ENCODE measurements at places on chromosomes 3 and 15. TPM values are rescaled to one million over a fixed set of nuclear protein-coding genes. Genes with fewer than 3 reads are reported as not detected.

The C3orf49 gene
- polyA plus RNA-seq = not detected

The GALNT15 gene
- 7.9 TPM for polyA plus RNA-seq

The RBP2 gene
- polyA plus RNA-seq = 0.43 TPM

The DZIP1L gene
- 3.9 TPM for polyA plus RNA-seq

The SLC7A14 gene
- not detected for polyA plus RNA-seq

The CHRM5 gene
- not detected for polyA plus RNA-seq

The CDC25A gene
- polyA plus RNA-seq = 1.8 TPM

The ZBTB11 gene
- polyA plus RNA-seq = 5.0 TPM

The UNC13C gene
- polyA plus RNA-seq = under 0.01 TPM

The PRICKLE2 gene
- polyA plus RNA-seq = 1.3 TPM

The LRTM1 gene
- not detected for polyA plus RNA-seq

The CLRN1 gene
- not detected for polyA plus RNA-seq

The SLC6A1 gene
- polyA plus RNA-seq = 12.7 TPM

The MAGEL2 gene
- polyA plus RNA-seq = 0.01 TPM

The ASB14 gene
- polyA plus RNA-seq = 0.06 TPM

The TMEM207 gene
- not detected for polyA plus RNA-seq

The ERICH6 gene
- not detected for polyA plus RNA-seq

The PIGBOS1 gene
- polyA plus RNA-seq = 9.2 TPM

The ZNF770 gene
- polyA plus RNA-seq = 19.8 TPM

The HTR3E gene
- not detected for polyA plus RNA-seq

The DNAH12 gene
- polyA plus RNA-seq = 0.24 TPM

The SLITRK3 gene
- 0.94 TPM for polyA plus RNA-seq

The CIP2A gene
- polyA plus RNA-seq = 2.4 TPM

The TMF1 gene
- polyA plus RNA-seq = 7.6 TPM

The IQCF6 gene
- polyA plus RNA-seq = not detected

The IGF2BP2 gene
- polyA plus RNA-seq = 0.62 TPM

The IL5RA gene
- 0.02 TPM for polyA plus RNA-seq

The C15orf39 gene
- 14.7 TPM for polyA plus RNA-seq

The CCR1 gene
- 0.61 TPM for polyA plus RNA-seq

The LRRK1 gene
- 4.4 TPM for polyA plus RNA-seq

The DAPK2 gene
- polyA plus RNA-seq = 1.9 TPM

The ATP13A5 gene
- polyA plus RNA-seq = 0.26 TPM

The PIGZ gene
- 2.2 TPM for polyA plus RNA-seq

Data from esophagus (tissue), 2 donors.